ENCODE measurements at places on chromosomes 11 and 22.

GRCh38 chr22:33606504-33606903, 313.8 kb downstream of the LARGE1 start:
- no peak for DNase-seq

- no peak for DNase-seq
These were observed 69.2 kb downstream of the KIF18A start for GRCh38 chr11:28038775-28039174.

DNA sequence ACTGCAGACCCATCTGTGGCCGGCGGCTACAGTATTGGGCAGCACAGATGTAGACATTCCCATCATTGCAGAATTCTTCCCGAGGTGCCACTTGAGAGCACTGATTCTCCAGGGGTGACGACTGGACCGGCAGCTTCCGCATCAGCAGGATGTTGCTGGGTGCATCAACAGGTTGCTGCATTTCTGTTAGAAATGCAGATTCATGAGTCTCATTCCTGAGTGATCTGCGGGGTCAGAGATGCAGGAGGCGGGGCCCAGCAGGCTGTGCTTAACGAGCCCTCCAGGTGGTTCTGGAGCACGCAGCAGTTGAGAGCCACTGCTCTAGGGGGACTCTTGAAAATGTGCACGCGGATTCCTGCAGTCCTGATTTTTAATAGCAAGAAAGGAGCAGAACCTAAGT, 321.8 kb downstream of the TBC1D22A start:
- no peak for DNase-seq

DNA sequence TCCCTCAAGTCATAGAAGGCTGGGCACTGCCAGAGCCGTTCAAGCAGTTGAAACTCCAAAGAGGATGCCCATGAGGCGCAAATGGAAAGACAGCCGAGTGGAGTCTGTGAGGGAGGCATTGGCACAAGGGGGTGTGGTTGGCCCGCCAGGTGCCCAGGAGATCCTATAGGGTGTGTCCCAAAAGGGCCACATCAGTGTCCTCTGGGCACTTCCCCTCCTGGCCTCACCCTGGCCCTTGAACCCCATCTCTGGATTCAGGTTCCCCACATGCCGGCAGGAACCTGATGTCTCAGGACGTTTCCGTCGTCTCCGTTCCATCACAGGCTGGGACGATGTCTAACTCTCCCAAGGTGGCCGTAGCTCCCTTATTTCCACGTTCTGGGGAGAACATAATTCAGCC, 54.3 kb downstream of the SBF1 start:
- DNase-seq, result no peak

GRCh38 chr11:78392854-78393253, 24.8 kb downstream of the GAB2 start:
- no peak for DNase-seq

DNA sequence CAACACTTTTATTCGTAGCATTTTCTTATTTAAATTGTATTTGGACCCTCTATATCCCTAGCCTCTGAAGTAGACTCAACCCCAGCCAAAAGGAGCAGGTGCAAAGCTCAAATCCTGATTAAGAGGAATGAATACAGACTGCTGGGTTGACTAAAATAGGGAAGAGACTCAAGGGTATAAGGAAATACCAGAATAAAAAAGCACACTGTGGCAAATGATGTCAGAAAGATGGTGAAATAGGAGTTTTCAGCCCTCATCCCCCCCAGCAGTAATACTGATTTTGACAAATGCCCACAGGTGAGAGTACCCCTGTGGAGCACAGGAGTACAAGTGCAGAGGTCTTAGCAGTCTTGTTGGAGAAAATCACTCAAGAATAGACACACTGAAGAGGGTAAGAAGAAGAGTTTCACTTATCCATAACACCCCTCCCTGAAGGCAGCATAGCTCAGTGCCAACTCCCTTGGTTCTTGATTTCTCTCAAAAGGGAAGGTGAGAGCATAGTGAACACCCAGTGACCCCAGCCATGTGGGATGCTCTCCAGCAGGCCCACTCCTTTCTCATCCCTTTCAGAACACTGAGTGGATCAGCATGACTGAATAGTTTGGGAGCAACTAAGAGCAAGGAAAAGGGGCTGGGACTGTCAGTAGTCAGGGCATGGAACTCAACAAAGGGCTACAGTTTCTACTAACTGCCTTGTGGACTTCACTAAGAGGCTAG, 71.7 kb downstream of the TBC1D22A start:
- no peak for DNase-seq

DNA sequence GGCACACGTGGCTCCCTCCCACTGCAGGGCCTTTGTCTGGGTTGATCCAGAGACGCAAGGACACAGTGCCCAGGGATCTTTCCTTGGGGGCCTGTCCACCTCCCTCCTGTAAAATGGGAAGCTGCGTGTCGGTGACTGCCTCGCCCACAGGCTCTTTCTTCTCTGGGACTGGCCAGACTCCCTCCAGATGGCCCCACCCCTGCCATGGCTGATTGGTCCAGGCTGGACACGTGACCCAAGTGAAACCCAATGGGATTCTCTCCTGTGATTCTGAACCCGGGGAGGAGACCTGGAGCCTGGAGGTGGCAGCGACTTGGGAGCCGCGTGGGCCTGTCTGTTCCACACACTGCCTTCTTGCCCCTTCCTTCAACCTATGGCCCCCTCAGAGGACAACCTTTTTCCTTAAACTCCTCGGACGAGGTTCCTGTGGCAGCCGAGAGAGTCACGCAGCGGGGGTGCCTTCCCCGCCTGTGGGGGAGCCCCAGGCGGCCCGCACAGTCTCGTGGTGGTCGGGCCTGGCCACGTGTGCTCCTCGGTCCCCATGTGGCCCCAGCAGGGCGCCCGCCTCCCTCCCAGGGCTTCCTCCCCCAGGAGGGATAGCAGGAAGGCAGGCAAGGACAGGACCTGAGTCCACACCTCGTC, 12.4 kb upstream of the MPPED1 start:
- DNase-seq, result no peak

DNA sequence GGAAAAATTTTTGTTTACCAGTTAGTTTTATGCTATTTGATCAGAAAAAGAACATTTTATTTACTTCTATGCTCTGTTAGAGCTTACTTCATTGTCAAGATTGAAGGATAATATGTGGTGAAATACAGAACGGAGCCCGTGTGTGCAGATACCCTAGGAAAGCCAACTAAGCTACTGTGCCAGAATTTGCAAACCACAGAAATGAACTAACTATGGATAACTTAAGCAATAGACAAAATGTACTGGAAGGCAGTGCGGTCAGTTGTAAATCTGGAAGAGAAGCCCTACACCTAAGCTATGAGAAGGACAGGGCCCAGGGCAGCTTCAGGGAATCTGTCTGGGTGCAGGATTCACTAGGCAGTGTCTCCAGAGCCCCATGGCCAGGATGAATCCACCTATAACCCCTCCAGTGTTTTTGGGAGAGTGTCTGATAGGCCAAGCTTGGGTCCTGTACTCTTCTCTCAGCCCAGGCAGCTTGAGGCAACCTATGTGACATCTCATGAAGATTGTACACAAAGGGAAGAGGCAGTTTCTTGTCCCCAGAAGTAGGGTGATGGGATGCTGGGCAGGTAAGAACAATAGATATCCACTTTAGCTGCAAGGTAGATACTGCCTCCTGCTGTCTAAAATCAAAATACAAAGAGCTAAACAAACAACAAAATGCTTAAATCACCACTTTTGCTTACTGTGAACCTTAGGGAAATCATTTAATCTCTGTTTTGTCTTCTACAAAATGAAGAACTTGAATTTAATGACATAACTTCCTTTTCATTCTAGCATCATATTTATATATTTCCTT, 12.1 kb downstream of the MMP7 start:
- no peak for DNase-seq

DNA sequence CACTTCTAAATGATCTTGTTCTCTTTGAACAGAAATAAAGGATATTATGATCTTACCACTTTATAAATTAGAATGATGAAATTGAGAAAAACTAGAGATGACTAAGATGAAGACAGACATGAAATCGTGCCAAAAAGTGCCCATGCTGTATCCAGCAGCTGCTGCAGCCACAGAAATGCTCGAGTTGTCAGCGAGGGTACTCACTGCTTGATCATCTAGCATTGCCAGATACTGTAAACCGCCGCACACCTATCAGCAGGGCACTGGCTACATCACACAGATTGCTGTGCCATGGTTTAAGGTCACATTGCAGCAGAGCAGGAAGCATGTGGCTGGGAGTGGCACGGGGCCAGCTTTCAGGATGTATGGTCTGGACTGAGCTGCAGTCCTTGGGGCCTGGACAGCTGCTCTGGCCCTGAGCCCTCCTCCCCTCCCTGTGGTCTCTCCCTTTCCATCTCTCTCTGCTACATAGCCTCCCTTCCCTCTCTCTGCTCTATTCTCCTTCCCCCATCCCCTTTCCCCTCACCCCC, 51.0 kb upstream of the SEPTIN5 start:
- peak; percentile 75 for DNase-seq

DNA sequence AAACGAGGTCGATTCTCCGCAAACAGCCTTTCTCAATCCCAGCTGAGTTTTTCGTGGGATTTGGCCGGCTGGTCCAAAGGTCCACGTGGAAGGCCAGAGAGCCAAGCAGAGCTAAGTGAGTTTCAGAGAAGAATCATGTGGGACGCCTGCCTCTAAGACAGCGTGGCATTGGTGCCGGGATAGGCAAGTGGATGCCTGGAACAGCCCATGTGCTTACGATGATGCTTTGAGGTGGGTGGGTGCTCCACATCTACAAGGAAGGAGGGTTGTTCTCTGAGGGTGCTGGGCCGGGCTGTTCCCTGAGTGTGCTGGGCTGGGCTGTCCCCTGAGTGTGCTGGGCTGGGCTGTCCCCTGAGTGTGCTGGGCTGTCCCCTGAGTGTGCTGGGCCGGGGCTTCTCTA, 41.4 kb downstream of the MUC2 start:
- no peak for DNase-seq

All from NCI-H446 treated with DMSO at 0.1 percent for 48 hours (cell line).